ENCODE measurements at places on chromosomes 13 and 19.
A peak's percentile ranks its signal among the peaks of the same experiment; 100 is the strongest.

- no peak for DNase-seq
Observed at GRCh38 chr13:63983366-63983765, 2567.7 kb upstream of the PCDH20 start.

DNA sequence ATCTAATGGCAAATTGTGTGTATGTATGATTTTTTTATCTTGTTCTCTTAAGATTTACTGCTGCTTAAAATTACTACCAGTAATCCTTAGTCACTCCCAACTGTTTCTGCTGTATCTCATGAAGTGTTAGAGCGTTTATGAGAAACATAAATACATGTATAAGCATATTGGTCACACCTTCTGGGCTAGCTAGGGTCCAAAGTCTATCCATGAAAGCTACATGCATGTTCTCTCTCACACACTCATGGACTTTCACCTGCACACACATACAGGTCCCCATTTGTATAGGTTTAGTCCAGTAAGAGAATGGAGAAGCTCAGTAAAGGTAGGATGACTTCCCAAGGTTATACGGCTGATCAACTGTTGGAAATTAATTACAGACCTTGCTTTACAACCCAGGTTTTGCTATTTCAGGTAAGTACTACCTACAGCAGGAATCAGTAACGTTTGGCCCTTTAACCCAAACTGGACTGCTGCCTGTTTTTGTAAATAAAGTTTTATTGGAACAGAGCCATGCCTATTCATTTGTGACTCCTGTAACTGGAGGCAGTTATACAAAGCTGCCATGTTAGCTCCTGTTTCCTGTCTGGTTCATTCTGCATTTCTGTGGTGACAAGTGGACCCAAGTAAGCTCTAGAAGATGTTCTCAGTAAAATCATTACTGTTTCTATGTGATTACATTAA lies 15.3 kb downstream of the METTL21C start:
- DNase-seq, result no peak

DNA sequence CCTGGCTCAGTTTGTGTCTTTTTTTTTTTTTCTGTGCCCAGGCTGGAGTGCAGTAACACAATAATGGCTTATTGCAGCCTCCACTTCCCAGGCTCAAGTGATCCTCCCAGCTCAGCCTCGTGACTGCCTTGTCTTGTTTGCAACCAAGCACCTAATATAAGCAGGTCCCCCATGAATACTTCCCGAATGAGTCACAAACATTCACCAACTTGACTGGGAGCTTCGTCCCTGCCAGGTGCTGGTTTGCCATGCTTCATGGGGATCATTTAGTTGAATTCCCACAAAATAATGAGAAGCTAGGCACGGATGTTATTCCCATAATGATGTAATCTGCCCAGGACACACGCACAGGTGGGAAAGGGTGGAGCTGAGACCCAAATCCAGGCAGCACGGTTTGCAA lies 176.5 kb downstream of the CACNA1A start:
- DNase-seq, result no peak

- DNase-seq, result no peak
Observed at GRCh38 chr19:32178956-32179355, 166.5 kb upstream of the ZNF507 start.

GRCh38 chr19:39810424-39810823 lies 23.5 kb downstream of the DYRK1B start:
- no peak for DNase-seq

DNA sequence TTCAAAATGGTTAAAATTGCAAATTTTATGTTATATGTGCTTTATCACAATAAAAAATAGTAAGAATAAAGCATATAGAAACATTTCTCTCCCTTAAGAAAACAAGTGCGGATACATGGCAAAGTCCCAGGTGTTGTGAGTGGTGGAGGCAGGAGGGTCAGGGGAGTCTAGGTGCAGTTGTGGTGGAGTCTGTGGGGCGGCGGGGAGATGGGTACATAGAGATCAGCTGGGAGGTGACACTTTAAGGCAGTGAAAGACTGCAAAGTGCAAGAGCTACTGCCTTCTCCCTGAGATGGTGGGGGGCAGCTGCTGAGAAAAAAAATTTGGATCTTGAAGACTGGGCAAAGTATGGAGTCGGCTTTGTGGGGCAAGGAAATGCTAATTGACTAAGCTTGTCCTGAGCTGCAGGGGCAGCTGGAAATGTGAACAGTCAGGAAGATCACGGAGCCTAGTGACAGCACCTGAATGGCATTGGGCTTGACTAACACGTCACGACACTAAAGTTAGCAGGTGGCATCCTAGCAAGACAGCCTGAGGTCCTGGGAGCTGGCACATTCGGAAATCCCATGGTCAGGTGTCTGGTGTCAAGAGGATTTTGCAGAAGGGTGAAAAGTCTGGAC lies 72.9 kb upstream of the IRS2 start:
- DNase-seq, result no peak

GRCh38 chr13:103952183-103952582 lies 886.0 kb upstream of the SLC10A2 start:
- DNase-seq, result no peak

DNA sequence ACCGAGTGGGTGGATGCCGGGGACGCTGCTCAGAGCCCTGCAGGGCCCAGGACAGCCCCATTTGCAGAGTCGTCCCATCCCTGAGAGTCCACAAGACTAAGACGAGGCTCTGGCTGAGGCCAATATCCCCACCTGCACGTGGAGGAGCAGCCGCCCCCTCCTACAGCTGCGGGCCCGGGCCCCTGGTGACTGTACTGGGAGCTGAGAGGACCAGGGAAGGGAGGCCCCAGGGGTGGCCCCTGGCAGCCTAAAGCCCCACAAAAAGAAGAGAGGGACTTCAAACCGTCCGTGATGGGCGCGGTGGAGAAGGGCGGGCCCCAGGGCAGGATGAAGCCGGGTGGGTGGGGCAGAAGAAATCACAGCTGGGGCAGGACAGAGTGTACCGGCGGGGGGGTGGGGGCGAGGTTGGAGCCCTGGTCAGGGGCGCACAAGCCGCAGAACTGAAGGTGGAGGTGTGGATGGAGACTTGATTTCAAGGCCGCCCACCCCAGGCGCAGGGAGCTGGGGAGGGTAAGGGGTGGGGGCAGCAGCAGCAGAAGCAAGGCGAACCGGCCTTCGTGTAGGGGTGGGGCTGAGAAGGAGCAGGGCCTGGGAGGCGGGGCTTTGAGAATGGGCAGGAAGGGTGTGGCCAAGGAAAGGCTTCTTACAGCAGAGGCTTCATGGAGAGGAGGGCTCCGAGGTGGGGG lies 12.9 kb downstream of the CFD start:
- DNase-seq, result peak; percentile 94

DNA sequence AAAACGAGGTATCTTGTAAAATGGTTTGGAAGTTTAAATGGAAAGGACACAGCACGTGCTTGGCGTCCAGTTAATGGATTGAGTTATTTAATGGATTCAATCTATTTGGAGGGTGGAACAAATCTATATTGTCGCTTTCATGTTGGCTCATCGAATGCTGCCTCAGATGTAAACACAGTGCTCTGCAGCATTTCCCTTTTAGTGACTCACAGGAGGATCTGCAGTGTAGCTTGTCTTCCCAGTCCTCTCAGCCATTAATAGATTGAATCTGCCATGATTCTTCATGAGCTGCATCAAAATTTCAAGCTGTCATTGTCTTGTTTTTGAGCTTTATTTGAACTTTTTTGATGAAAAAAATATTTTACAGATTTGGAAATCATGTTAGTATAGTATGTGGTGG lies 44.7 kb downstream of the DHRS12 start:
- DNase-seq, result no peak
